NT2/D1 (cell line): ENCODE measurements at places on chromosomes 7 and 10.

- DNase-seq: no peak
Observed at GRCh38 chr10:75345738-75346137, 55.8 kb downstream of the ZNF503 start.

DNA sequence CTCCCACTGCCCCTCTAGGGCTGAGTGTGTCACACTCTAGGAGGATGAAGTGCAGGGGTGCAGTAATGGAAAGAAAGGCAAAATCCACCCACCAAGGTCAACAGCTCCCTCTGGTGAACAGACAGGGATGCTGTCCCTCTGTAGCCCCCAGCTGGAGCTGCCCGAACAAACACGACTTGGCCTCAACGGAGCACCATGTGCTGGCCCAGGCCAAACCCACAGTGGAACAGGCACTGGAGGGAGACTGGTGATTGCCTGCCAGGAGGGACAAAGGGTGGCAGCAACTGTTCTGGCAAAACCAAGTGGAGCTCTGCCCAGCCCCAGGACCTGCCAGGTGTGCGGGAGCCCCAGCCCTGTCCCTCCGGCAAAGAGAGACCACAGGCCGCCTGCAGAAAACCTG, 20.7 kb downstream of the PDIA4 start:
- no peak for DNase-seq

DNA sequence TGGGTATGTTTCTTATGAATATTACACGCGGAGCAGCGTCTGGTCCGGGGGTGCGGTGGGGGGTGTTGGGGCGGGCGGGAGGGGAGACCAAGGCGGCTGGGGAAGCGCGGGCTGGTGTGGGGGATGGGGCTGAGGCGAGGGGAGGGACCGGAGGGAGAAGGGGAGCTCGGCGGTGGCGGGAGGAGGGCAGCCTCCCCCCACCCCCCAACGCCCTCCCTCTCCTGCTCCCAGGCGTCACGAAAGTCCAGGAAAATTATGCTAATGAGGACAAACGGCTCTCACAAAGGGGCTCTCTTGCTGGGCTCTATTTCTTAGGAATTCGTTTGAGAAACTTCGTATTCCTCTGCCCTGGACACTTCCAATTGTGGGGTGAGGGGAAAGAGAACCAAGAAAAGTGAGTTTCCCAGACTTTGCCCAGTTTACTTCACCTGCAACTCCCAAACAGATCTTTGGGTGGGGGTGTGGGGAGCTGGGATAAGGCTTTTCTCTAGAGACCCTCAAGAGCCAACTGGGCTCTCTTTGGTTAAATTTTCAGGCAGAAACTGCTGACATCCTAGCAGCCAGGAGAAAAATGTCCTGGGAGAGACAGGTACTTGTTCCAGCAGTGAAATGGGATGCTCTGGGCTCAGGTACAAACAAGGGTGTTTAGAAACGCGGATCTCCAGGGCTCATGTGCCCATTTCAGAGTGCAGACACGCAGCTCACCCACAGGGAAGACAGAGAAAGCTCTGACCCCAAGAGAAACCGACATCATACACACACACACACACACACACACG, 11.7 kb upstream of the HOXA2 start:
- no peak for DNase-seq

- DNase-seq: no peak
Observed at GRCh38 chr7:112383671-112384417, 66.4 kb upstream of the IFRD1 start.

DNA sequence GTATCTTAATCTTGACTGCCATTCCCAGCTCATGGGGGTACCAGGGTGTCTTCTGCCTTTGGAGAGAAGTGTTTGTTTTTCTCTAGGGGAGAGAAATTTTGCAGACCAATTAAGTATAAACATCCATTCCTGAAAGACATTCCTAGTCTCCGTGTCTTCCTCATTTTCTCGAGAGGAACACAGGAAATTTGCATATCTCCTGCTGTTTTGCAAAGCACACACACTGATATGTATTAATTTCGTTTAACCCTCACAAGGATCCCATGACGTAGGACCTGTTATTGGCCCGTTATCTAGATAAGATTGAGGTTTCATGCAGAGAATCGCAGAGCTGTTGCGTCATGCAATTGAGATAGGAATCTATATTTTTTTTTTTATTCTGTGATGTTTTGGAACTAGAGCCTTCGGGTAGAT, 944 bp downstream of the RHBDD2 start:
- no peak for DNase-seq
